ENCODE measurements at places on chromosomes 4 and X. TPM values are rescaled to one million over a fixed set of nuclear protein-coding genes. Genes with fewer than 3 reads are reported as not detected.

The PPEF1 gene
- 0.10 TPM for polyA plus RNA-seq

The RASL11B gene
- not detected for polyA plus RNA-seq

The PDGFRA gene
- 0.67 TPM for polyA plus RNA-seq

The GAGE12G gene
- not detected for polyA plus RNA-seq

The GRK4 gene
- polyA plus RNA-seq = 2.9 TPM

The TEX13D gene
- not detected for polyA plus RNA-seq

The RNF150 gene
- polyA plus RNA-seq = not detected

The CNKSR2 gene
- 0.25 TPM for polyA plus RNA-seq

The SH2D1A gene
- 0.54 TPM for polyA plus RNA-seq

The NHS gene
- polyA plus RNA-seq = 1.3 TPM

The TLR7 gene
- not detected for polyA plus RNA-seq

The TGIF2LX gene
- polyA plus RNA-seq = not detected

The LONRF3 gene
- polyA plus RNA-seq = 2.0 TPM

The PDHA1 gene
- polyA plus RNA-seq = 249 TPM

The GYPE gene
- polyA plus RNA-seq = not detected

The CRLF2 gene
- not detected for polyA plus RNA-seq

The FGF16 gene
- polyA plus RNA-seq = 0.06 TPM

The CDKL5 gene
- 0.22 TPM for polyA plus RNA-seq

The SPINK2 gene
- polyA plus RNA-seq = 7.0 TPM

The EDNRA gene
- not detected for polyA plus RNA-seq

The TEX13A gene
- not detected for polyA plus RNA-seq

The PNCK gene
- not detected for polyA plus RNA-seq

The EGFL6 gene
- polyA plus RNA-seq = not detected

The RS1 gene
- polyA plus RNA-seq = 0.03 TPM

The TBX22 gene
- not detected for polyA plus RNA-seq

The BLOC1S4 gene
- 17.2 TPM for polyA plus RNA-seq

The ANXA5 gene
- polyA plus RNA-seq = 281 TPM

The GASK1B gene
- polyA plus RNA-seq = 10.7 TPM

The CC2D2A gene
- polyA plus RNA-seq = 6.6 TPM

The RAB41 gene
- polyA plus RNA-seq = not detected

The CDS1 gene
- polyA plus RNA-seq = 29.9 TPM

The SERTM2 gene
- not detected for polyA plus RNA-seq

The ARR3 gene
- not detected for polyA plus RNA-seq

The MAGEA2B gene
- not detected for polyA plus RNA-seq

The IL2RG gene
- 30.0 TPM for polyA plus RNA-seq

The SLC10A6 gene
- polyA plus RNA-seq = not detected

The CPZ gene
- not detected for polyA plus RNA-seq

The TDO2 gene
- 3.0 TPM for polyA plus RNA-seq

The NRK gene
- polyA plus RNA-seq = 0.77 TPM

The USP26 gene
- not detected for polyA plus RNA-seq

The HTT gene
- 28.8 TPM for polyA plus RNA-seq

The NXF3 gene
- polyA plus RNA-seq = 2.0 TPM

The SLC25A6 gene
- polyA plus RNA-seq = 770 TPM

The FREM3 gene
- 0.09 TPM for polyA plus RNA-seq

The MEPE gene
- not detected for polyA plus RNA-seq

The GBA3 gene
- 102 TPM for polyA plus RNA-seq

The AKAP14 gene
- polyA plus RNA-seq = 0.10 TPM

The PROM1 gene
- 8.4 TPM for polyA plus RNA-seq

The IL21 gene
- not detected for polyA plus RNA-seq

The MECP2 gene
- polyA plus RNA-seq = 18.4 TPM

The MAGEB2 gene
- polyA plus RNA-seq = not detected

The COL4A5 gene
- 1.8 TPM for polyA plus RNA-seq

The UGT2B10 gene
- polyA plus RNA-seq = 0.83 TPM

The MID2 gene
- 0.67 TPM for polyA plus RNA-seq

The CD38 gene
- under 0.01 TPM for polyA plus RNA-seq

The AMER1 gene
- 4.9 TPM for polyA plus RNA-seq

The PHEX gene
- polyA plus RNA-seq = 0.40 TPM

The DUX4 gene
- not detected for polyA plus RNA-seq

The TCP11X2 gene
- polyA plus RNA-seq = not detected

The F8 gene
- 0.89 TPM for polyA plus RNA-seq

All from small intestine (tissue), 16 donors.